ENCODE measurements at places on chromosomes 6 and 20.

DNA sequence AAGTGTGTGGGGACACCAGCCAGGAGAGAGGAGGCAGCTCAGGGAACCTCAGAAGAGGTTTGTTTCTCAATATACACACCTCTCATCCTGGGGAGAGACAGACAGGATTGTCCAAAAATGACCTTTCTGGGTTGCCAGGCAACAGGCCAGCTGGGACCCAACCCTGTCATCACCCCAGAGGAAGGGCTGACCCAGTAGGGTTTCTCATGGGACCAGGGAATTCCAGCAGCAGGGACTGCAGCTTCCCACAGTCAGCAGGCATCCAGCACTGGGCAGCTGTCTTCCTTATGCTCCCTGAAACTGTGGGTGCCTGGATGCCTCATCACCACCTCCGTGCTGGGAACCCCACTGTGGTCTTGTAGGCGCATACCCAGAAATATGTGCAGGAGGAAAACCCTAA, 1.3 kb downstream of the C20orf202 start:
- DNase-seq, result no peak

- no peak for DNase-seq
These were observed 181.1 kb upstream of the TSHZ2 start for GRCh38 chr20:52791091-52791490.

GRCh38 chr20:50628332-50628731, 63.0 kb downstream of the RIPOR3 start:
- DNase-seq, result no peak

DNA sequence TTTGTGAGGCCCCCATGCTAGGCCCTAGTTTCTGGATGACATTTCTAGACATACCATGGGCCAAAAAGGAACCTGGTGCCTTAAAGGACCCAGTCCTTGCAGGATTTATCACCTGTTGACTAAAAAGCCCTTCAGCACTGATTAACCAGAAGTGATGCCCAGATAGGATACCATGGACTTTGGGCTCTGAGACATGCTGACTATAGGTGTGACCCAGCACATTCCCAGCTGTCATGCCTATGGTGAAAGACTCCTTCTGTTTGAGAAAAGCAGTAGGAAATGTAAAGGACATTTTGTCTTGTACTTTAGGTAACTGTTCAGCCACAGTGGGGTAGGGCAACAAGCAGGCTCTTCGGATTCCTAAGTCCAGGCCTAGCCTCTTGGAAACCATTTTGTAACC, 724.2 kb downstream of the CD109 start:
- DNase-seq, result no peak

DNA sequence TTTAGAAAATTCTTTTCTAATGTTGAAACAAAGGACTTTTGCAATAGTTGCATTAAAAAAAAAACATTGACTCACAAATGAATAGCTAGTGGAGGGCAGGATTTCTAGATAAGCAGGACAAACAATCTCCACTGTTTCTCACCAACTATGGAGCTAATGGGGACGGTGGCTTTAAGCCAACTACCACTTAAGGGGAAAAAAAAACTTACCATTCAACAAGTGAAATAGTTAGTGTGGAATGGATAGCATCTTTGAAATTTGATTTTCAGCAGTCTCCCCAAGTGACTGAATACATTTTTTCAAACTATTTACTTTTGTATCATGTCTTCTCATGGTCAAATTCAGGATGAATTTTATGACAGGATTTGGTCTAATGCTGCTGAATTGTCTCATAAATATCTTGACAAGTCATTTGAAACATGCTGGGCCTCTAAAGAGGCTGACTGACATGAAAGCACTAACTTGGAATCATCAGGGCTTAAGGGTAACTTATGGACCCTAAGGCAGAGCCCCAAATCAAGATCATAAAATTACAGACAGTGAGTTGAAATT, 100.5 kb downstream of the EYA4 start:
- DNase-seq, result peak; percentile 49

DNA sequence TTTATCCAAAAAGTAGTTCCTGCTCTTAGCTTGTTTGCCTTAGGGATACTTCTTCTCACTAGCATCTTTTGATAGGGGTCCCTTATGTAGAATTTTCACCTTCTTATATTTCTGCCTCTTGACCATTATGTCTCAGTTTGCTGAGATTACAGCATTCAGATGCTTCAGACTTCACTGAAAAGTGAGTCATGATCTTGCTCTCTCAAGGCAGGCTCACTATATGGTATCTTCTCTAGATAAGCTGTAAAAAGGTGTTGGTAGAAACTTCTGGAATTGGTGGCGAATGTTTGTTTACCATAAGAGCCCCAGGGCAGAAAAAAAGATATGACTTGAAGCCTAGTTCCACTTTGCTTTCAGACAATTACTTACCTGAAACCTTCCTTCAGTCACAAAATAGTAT, 19.7 kb downstream of the GTPBP2 start:
- no peak for DNase-seq

DNA sequence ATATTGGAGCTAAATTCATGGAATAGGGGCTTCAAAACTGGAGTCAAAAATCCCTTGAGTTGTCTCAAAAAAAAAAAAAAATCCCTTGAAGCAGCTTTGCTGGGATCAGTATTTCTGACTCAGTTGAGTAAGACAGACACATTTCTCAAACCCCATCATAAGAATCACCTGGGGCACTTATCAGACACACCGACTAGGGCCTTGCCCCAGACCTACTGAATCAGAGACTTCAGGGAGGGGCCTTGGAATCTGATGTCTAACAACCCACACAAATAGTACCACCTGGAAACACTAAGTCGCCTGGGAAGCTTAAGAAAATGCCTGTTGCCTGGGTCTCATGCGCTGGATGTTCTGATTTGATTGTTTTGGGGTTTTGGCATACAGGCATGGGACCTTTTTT, 44.9 kb upstream of the RNF144B start:
- no peak for DNase-seq

GRCh38 chr6:69735027-69735426, 61.8 kb downstream of the LMBRD1 start:
- DNase-seq, result peak; percentile 5

GRCh38 chr20:6024768-6025167, 29.1 kb downstream of the LRRN4 start:
- no peak for DNase-seq

DNA sequence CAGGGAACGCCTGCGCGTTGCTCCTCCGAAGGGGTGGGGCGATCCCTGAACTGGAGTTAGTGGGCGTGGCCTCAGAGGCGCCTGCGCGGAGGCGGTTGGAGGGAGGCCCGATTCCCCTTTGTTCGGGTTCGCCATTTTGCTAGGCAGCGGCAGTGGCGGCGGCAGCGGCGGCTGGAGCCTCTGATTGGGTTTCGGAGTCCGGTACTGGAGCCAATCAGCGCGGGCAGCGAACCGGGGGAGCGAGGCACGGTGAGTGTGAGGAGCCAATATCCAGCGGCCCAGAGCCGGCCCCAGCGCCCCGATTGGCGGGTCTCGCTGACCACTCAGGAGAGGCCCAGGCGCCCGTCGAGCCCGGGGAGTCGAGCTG, at the start of gene NFYA:
Gene NFYA (plus strand): TSS at position 139 of the 367 bp plus-strand sequence. CDS start 6,116 bp downstream, outside the sequence.
- peak; percentile 99 for DNase-seq

DNA sequence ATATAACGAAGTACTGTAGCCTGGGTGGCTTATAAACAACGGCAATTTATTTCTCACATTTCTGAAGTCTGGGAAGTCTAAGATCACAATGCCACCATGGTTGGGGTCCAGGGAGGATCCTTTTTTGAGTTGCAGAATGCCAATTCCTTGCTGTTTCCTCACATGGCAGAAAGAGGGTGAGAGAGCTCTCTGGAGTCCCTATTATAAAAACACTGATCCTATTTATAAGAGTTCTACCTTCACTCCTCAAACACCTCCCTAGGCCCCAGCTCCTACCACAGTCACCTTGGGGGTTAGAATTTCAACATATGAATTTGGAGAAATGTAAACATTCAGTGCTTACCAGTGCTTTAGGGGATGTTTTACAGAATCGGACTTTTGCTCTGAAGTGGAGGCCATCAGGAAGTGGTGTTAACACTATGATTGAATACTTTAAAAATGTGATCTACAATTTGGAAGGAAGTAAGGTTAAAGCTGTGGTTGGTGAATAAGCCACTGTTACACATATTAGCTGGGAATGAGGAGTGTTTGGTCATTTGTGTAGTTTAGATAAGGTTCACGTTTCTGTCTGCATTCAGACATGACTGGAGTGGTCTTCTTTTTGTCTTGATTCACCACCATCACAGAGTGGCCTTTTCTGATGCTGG, 79.9 kb upstream of the SPTLC3 start:
- DNase-seq, result peak; percentile 79

DNA sequence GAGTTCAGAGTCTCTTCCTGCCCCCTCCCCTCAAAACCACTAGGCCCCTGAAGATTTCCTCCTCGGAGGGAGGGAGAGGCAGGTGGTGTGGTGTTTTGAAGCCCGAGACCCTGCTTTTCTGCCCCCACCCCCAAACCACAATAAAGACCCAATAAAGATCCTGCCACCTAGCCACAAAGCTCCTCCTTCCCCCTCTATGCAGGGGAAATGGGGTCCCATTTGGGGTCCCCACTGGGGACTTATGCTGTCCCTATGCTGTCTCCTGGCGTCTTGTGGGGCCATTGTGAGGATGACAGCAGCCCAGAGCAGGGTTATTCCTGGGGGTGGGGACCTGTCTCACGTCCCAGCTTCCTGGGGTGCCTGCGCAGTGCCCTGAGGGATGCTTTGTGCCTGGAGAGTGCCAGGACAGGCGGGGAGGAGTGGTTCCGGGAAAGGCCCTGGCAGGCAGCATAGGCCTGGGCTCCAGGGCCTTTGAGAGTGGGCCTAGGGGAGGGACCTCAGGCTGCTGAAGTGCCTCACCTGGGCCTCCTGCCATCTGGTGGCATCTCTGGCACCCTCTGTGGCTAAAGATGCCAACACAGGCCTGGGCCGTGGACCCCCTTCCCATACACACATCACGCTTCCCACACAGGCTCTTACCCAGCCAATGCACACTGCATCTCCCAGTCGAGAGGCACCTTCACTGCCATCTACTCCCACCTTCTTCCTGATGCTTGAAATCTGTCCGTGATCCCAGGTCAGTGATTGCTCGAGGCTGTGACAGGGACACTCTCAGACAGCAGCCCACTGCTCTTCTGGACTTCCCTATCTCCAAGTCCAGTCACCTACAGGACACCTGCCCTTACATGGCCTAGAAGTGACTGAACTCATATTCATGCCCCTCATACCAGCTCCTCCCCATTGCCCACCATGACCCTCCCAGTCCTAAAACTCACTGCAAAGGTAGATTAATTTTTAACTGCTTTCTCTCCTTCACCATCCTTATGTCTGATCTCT, 7.9 kb upstream of the ARMC12 start:
- DNase-seq, result no peak

- DNase-seq, result no peak
These were observed 98.5 kb upstream of the TMEM170B start for GRCh38 chr6:11439017-11439420.

DNA sequence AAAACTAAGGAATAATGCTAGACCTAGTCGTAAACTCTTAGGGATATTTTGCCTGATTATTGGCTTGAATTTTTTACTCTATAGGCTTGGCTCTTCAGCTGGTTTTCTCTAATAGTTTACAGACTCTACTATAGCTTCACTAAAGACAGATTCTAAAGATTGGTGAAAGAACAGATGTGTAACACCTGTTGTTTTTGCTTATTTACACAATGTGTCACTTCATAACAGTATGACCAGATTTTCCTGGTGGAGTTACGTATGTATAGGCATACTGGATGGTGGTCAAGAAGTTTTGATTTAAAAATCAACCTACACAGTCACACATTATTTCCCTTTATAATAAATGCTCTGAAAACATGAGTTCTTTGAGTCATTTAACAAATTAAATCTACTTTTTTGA, 4.8 kb downstream of the COL19A1 start:
- DNase-seq, result no peak

DNA sequence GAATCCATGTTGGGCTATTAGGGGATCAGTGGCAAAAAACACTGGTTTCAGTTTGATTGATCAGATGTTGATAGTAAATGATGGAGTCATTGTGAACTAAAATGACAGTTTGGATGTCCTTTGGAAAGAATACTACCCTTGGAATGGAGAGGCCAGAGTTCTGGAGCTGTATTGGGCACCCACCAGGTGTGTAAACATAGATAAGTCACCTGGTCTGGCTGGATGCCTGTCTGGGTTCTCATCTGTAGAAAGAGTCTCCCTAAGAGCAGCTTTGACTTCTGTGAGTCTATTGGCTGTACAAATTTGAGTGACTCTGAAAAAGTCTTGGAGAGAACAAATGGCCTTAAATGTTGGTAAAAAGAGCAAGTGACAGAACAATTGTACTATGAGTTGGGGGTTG, 115.0 kb downstream of the SCP2D1 start:
- DNase-seq, result no peak

GRCh38 chr6:154408891-154409500, 52.4 kb upstream of the IPCEF1 start:
- DNase-seq, result peak; percentile 35

DNA sequence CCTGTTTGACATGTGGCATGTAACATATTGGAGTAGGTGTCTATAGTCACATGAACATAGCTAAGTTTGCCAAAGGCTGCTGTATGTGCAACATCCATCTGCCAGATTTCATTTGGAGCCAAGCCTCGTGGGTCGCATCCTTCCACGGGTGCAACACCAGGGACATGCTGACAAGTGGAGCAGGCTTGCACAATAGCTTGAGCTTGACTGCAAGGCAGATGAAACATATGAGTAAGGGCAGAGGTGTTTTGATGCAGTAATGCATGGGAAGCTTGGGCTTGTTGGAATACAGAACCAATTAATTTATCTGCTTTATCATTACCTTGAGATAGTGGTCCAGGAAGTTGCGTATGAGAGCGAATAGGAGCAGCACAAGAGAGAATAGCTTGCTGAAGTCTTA, 74.1 kb upstream of the BTN3A2 start:
- DNase-seq, result no peak
